Cortex of kidney (tissue), 1 donor: ENCODE measurements at places on chromosomes 16 and 17.

DNA sequence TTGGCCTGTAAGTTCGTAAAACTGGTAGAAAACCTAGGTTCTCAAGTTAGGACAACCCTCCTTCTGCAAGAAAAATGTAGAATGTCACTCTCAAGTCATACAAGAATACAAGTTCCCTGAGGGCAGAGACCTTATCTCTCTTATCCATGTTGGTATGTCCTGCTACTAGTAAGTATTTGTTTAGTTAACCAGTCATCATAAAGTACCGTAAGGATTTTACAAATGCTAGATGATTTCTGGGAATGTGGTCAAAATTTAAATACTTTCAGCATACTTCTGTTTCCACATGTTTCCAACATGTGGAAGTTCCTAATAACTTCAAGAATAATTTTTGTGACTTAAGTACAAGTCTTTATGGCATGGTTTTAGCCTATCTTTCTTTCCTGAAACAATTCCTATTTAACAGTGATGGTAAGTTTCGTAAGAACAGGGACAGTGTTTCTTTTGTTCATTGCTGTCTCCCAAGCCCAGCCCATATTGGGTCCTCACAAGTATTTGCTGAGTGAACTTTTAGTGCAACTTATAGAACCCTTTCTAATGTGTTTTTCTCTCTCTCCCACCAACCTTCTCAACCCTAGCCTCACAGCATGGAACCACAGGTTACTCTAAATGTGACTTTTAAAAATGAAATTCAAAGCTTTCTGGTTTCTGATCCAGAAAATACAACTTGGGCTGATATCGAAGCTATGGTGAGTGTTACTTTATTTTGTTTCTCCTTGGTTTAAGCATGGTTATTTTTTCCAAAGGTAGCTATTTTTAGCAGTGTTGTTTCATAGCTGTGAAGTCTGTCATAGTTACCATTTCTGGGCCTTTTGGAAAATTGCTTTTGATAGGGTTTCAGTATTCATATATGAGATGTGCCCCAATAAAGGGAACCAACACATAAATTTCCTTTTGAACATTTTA is 4.5 kb downstream of the NBR1 start:
- no peak for DNase-seq

DNA sequence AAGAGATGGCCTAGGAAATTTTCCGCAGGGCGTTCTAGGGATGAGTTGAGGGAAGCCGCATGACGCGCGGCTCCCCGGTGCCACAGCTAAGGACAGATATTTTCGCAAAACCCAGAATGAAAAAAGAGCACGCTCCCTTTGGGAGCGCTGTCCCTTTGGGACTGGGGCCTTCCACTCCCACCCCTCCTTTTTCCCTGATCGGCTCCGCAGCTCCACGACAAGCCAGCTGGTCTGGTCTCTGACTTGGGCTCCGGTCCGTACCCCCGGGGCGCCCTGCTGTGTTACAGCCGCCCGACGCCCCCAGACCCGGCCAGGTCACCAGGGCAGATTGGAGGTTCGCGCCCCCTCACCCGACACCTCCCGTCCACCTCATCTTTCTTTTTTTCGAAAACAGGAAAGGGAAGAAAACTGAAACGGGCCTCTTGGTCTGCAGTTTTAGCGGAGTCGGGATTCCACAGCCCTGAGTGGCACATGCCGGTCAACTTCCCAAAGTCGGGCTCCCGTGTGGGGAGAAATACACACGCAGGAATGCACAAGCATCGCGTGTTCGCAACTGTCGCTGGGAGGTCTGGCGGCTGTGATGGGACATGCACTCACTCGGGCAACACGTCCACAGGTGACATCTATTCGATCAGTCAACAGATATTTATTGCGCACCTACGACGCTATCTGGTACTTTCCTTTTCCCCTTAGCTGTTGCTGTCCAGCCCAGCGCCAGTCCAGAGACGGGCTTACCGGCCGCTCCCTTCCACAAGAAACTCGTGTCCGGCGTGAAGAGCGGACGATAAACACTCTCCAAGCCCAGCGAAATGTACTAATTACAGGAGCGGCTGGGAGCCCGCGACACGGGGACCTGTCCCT is 3.9 kb upstream of the SOX9 start:
- no peak for DNase-seq

GRCh38 chr16:66618588-66619375 is 14.3 kb downstream of the CMTM3 start:
- DNase-seq = no peak

- DNase-seq = no peak
Measured at GRCh38 chr16:70152578-70153302, 20.8 kb upstream of the CLEC18C start.

- DNase-seq = no peak
Measured at GRCh38 chr17:4594931-4595684, 10.8 kb downstream of the SMTNL2 start.

GRCh38 chr16:13223666-13224065 is 322.3 kb downstream of the SHISA9 start:
- DNase-seq = no peak

DNA sequence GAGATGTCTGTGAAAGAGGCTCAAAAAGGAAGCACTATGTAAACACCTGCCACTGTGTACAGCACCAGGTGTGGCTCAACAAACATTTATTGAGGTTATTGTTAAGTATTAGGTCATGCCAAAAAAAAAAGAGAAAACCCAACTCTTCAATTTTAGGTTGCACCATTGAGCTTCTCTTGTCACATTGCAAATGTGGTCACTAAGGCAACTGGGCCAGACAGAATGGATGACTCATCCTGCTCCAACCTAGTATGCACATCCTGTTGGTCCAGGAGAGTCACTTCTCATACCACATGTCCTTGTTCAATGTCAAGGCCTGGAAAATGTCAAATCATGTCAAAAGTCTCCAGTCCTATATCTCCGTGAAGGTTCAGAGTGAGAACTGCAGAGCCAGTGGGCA is 25.0 kb downstream of the HOXB1 start:
- DNase-seq = no peak

- no peak for DNase-seq
Measured at GRCh38 chr16:48448841-48449481, 63.7 kb upstream of the SIAH1 start.

GRCh38 chr16:60110531-60110930 is 1376.4 kb upstream of the GOT2 start:
- no peak for DNase-seq

DNA sequence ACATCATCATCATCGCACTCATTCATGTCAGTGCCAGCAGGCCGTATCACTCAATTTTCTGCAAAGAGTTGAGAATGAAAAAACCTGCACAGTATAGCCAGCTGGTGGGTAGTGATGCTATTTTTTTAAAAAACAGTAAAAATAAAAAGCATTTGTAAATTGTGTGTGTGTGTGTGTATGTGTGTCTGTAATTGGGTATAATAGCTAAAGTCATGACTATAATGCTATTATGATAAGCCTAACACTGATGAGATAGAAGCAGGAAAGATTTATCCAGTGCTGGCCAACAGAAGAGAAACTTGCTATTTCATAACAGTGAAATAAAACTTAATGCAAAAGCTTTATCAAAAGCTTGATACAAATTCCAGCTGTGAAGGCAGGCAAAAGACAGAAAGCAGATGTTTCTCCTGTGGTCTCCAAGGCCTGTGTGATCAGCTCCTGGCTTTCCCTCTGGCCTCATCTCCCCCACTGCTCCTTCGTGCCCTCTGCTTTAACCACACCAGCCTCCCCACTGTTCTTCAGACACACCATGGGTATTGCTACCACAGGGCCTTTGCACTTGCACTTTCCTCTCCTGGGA is 206.2 kb upstream of the IRX5 start:
- no peak for DNase-seq

DNA sequence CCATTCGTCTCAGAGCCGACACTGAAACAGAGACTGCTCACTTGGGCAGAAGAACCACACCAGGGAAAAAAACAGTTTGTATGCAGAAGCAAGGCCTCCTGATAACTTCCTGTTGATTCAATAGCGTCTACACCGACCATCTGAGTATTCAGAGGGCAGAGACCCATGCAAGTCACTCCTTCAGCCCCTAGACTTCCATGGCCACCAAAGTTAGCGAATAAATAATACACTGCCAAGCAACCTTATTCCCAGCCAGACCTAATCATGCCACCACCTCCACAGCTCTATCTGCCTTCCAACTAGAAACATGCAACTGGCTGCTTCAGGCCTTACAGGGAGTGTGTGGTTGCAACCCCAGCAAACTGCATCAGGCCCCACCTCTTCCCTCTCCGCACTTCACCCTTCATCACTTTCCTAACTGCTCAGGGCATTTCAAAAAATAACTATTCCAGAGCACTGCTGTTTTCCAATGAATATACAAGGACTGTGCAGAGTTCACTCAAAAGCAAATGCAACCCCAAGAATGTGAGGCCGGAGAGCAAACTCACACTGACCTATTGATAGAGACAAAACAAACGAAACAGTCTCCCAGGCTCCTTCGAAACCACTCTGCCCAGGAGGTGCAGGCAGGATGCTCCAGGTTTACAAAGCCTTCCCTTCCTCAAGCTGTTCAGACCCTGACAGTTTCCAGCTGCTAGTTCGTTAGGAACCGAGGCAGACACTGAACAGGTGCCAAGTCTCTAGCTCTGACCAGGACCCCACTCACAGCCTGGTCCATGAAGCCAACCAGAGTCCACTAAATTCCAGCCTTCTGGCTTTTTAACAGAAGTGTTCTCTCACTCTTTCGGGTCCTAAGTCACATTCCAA is 3.6 kb downstream of the USP7 start:
- DNase-seq = no peak

GRCh38 chr16:22292320-22292719 is 4.9 kb upstream of the POLR3E start:
- DNase-seq = no peak

DNA sequence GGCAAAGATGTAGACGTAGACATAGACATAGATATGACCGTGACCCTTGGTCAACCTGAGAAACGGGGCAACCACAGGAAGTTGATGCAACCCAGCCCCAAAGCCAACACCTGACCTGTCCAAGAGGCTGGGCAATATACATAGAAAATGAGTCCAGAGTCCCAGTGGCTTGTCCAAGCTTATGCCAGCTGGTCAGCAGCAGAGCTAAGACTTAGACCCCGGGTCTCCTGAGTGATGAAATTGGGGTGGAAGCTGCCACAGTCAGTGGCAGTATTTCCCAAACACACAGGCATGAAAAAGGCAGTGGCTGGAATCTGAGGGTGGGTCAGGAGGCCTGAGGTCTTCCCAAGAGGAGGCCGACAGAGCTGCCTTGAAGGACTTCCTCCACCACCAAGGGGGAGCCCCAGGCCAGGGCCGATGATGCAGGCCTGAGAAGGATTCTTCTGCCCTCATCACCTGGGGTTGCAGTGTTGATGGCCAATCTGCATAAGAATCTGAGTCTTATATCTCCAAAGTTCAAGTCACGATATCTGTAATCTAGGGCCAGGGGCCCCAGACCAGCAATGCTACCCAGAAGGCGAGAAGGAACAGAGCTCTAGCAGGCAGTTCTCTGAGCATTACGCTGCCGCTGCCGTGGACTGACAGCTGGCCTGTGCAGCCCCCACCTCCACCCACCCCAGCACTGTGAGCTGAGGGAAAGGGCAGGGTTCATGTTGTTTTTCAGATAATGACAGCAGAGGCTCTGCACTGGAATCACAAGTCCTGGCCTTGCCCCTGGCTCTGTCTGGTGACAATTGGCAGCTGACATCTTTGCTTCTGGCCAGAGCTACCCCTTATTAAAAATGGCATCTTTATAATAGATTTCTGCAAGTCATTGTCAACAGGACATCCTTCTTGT is 72.7 kb downstream of the GNAO1 start:
- DNase-seq = no peak
